Stimulated activated CD4-positive, alpha-beta T cell treated with anti-CD3 and anti-CD28 coated beads, Interleukin-12 subunit alpha, Interleukin-12 subunit beta, amount 100 ng/mL, for 48 hours (primary cell): ENCODE measurements at places on chromosomes 4 and X.

DNA sequence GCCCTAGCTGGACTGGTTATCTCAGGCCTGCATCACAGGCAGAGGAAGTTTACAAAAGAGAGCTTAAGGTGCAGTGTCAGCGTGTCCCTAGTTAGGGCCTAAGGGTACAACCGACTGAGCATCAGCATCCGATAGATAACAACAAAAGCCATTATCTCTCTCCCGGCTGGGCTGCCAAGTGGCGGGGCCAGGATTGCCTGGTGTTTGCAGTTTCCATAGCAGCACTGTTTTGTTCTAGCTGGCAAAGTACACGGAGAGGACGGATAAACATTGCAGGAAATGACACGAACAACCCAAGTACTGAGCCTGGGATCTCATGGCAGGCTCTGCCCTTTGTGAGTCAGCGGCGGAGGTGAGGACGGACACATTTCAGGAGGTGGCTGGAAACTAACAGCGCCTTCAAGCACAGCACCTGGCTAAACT is 104.7 kb upstream of the NOCT start:
- no peak for DNase-seq

DNA sequence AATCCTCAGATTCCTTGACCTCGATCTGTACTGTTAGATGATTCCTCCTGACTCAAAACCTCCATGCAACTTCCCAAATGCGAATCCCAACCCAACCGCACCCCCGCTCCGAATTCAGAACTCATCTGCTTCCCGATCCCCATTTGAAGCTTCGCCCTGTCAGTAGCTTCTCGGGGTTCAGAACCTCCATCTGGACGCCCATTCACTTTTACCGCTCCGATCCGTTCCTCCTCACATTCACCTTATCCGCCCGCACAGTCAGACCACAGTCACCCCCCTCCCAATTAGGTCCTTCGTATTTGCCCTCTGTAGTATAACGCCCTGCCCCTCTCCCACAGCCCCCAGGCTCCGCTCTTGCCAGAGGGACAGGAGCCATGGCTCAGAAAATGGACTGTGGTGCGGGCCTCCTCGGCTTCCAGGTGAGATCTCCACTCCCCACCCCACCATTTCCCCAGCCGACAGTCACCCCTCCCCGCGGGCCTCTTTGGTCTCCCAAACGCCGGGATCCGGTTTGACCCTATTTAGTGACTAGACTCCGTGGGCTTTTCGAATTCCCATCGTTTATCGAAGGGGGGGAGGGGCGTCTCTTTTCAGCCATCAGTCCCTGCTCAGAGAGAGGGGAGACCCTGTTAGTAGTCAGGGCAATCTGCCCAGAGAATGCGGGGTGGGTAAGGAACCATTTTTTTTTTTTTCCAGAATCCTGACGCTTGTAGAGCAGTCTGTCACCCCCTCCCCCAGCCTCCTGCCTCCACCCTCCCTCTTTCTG is 691 bp downstream of the MAGED1 start:
- DNase-seq: no peak

- no peak for DNase-seq
These were observed 477 bp downstream of the FGF5 start for GRCh38 chr4:80266902-80267380.

DNA sequence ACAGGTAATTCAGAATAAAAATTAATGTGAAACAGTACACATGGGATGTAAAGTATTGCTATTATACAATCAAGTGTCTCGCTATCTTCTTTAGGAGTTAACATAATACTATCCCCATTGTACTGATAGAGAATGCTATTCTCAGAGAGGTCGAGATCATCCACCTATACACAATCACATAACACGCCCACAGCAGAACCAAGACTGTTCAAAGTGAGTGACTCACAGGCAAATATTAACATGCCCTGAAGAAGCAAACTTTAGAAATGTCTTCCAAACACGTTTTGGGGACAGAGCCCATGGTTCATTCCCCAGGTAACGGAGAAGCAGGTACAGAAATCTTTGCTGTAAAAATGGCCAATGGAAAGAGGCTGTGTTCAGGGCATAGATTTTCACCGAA is 50.1 kb upstream of the PHKA2 start:
- no peak for DNase-seq

- peak; percentile 54 for DNase-seq
These were observed 253.2 kb upstream of the RASGEF1B start for GRCh38 chr4:81724925-81725329.

DNA sequence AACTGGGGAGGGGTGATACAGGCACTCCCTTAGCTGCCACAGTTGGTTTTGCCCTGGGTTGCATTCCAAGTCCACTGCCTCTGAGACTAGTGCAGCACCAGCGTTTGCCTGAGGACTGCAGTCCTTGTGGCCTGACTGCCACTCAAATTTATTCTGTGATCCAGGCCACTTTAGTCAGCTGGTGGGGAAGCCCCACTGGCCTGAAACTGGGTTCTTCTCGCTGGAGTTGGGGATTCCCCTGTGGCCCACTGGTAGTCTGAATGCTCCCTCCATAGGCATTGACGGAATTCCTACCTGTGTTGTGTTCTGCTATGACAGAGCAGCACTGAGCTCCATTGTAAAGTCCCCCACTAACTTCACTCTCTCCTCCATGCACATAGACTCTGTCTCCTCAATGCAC is 63.8 kb downstream of the PTPN13 start:
- DNase-seq: no peak

DNA sequence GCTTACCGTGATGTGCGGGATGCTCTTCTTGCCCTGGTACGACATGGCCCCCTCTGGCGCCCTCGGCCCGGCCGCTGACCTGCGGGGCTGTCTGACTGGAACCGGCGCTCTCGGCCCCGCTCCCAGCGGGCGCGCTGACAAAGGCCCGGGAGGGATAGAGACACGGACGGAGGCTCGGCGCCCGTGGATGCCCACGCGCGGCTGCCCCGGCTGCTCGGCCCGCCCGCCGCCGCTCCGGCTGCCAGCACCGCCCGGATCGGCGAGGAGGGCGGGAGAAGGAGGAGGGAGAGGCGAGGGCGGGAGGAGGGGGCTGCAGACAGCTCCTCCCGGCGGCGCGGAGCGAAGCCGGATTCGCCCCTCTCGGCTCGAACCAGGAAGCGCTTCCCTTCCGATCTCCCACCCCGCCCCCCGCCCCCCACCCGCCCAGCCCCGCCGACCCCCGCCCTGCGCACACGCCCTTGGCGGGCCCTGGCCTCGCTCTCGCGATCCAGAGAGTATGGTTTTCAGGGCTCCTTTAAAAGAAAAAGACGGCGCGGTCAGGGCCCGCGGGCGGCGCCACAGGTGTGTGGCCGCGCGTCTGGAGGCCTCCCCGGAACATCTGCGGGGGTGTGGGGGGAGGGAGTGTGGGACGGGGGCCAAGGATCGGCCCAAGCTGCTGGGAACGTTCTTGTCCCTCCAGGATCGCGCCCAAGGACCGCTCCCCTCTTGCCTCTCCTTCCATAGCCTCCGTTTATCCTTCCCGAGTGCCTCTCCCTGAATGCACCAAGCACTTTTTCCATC is 4.5 kb downstream of the CRMP1 start:
- DNase-seq: no peak

DNA sequence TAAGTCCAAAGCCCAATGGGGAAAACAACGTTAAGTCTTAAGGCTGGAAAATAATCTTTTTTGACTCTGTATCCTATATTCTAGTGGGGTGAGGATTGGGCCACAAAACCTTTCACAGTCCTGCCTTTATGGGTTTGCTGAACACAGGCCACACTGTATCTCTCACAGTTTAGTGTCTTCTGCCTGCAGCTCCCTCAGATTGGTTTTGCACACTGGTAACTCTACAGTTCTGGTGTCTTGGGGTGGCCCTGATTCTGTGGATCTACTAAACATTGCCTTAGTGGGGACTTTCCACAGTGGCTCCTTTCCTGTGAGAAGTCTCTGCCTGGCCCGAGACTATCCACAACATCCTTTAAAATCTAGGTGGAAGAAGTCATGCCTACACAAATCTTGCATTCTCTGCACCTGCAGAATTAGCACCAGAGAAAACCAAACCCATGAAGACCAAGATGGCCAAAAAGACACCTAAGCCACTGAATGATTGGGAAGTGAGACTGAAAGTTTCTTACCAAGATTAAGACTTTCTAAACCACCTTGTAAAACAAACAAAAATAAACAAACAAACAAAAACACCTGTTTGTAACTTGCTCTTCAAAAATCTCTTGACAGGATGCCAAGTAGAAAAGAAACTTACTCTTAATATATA is 150.4 kb upstream of the PCDH10 start:
- DNase-seq: no peak

GRCh38 chr4:79993476-79993875 is 79.6 kb downstream of the ANTXR2 start:
- DNase-seq: no peak

- no peak for DNase-seq
These were observed 108.0 kb downstream of the LRBA start for GRCh38 chr4:150906987-150907633.

DNA sequence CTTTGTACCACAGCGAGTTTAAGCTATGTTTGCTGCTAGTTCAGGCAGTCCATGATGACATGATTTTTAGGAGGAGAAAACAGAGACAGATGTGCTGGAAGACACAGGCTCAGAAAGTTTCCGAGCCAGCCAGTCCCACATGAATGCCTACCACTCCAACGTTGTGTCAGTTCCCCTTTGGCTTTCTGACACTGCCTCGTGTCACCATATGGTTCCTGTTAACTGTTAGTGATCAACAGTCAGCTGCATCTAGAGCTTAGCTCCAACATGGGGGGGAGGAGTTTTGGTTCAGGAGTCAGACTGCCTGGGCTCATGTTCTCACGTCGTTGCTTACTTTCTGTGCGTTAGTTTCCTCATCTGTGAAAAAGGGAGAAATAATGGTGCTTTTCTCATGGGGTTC is 343.7 kb downstream of the MID1IP1 start:
- DNase-seq: no peak

- DNase-seq: no peak
These were observed 297.7 kb upstream of the CLNK start for GRCh38 chr4:10982305-10982704.

DNA sequence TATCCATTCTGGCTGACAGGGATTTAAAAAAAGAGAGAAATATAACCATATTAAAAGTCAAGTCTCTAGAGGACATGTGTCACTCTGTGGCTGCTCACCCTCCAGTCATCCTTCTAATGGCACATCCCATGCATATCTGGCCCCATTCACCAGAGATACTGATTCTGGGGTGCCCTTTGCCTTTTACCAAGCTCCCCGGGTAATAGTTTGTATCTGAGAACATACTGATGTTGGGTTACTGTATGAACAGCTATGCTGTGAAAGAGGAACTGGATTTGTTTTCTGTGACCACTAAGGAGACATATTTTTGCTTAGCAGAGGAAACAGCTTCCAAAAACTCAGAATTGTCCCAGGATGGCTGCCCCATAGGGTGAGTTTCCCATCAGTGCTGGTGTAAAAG is 56.0 kb downstream of the SAT1 start:
- no peak for DNase-seq

GRCh38 chr4:19562456-19562855 is 689.2 kb upstream of the SLIT2 start:
- DNase-seq: no peak

- no peak for DNase-seq
These were observed 110.9 kb upstream of the ANK2 start for GRCh38 chr4:112938461-112939058.

DNA sequence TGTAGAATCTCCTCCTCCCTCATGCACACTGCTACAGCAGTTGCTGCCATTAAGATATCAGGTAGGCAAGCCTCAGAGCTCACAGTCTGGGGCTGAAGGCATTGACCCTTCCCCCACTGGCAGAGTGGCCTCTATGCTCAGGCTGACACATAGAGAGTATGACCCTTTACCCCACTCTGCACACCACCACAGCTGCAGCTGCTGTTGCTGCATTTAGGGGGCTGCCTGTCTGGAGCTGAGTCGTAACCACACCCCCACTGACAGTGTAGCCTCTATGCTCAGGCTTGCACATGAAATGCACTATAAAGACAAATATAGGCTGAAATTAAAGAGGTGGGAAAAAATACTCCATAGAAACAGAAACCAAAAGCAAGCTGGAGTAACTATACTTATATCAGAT is 289.3 kb upstream of the PABPC4L start:
- DNase-seq: no peak
